ENCODE measurements at places on chromosomes 5 and 9.

- no peak for DNase-seq
Observed at GRCh38 chr9:123127512-123128075, 94.1 kb downstream of the GPR21 start.

DNA sequence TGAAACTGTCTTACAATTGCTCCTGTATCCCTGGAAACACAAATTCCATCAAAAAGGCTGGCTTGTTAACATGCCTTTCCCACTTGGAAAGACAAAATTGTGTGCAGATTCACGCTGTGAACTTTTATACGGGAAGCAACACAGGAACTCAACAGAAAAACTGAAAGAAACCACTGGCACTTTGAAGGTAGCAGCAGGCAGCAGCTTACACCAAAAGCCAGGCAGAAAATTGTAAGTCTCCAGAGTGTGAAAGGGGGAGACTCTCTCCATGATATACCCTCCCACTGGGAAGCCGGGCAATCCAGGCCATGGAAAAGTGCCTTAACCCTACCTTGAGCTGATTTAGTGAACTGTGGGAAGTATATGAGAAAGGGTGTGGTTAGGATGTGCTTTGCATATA is 943.7 kb downstream of the CDH18 start:
- no peak for DNase-seq

DNA sequence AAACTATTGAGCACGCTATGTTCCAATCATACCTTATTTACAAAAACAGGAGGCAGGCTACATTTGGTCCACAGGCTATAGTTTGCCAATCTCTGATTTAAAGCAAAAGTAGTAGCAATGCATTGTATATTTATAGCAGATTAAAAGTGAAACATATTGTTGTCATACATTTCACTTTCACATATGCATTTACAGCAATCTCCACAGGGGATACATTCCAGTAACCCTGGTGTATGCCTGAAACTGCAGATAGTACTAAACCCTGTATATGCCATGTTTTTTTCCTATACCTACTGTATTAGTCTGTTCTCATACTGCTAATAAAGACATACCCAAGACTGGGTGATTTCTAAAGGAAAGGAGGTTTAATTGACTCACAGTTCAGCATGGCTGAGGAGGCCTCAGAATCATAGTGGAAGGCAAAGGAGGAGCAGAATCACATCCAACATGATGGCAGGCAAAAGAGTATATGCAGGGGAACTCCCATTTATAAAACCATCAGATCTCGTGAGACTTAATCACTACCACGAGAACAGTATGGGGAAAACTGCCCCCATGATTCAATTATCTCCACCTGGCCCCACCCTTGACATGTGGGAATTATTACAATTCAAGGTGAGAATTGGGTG is 5.9 kb upstream of the CSF1R start:
- no peak for DNase-seq

GRCh38 chr5:141834331-141834730 is 43.9 kb downstream of the PCDH1 start:
- DNase-seq = no peak

- DNase-seq = peak; percentile 49
Observed at GRCh38 chr9:91089405-91090129, 272.2 kb downstream of the AUH start.

DNA sequence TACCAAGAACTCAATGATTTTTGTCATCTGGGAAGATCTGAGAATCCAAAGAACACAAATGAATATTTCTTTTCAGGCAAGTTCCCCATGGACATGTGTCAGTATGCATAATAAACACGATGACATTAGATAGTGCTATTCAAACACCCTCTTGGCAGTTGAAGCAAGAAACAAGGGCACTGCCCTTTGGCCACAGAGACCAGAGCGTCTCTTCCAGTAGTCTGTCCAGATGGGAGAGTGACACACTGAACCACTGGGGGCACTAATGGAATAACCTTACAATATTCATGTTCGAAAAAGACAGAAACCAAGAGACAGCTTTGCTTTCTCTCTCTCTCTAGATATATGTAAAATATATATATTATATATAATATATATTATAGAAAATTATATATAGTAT is 301.9 kb downstream of the CTNND2 start:
- DNase-seq = no peak

DNA sequence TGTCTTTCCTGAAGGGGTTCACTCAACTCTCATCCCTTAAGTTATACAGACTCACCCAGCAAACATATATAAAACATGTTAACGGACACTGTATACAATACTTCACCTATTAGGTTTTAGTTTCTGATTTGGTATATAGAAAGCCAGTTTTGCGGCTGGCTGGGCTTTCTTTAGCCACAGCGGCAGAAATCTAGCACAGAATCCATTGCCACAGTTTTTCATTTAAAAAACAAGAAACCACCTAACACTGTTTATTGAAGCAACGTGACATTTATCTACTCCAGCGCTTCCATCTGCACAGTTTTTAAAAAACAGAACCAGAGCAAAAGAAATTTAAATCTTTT is 67.3 kb downstream of the SNX30 start:
- DNase-seq = no peak
